ENCODE measurements at places on chromosomes 4 and X.

- DNase-seq, result no peak
Observed at GRCh38 chr4:183399616-183400015, 44.8 kb upstream of the CDKN2AIP start.

DNA sequence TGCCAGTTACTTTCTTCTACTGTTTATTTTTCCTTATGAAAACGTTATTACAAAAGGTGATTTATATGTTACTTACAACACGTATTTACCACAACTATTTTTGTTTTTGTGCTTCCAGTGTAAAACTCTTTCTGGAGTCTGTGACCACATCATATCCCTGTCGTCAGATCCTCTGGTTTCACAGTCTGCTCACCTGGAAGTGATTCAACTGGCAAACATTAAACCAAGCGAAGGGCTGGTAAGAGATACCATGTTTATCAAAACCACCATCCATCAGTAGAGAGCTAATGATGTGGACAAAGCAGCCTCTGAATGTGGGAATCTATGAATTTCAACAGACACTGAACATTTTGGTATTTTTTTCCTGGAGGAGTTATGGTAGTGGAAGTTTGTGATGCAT, 116.1 kb downstream of the CNKSR2 start:
- no peak for DNase-seq

GRCh38 chr4:35526456-35526855, 717.9 kb downstream of the ARAP2 start:
- DNase-seq, result no peak

GRCh38 chr4:54526560-54526959, 131.2 kb upstream of the KIT start:
- DNase-seq, result no peak

DNA sequence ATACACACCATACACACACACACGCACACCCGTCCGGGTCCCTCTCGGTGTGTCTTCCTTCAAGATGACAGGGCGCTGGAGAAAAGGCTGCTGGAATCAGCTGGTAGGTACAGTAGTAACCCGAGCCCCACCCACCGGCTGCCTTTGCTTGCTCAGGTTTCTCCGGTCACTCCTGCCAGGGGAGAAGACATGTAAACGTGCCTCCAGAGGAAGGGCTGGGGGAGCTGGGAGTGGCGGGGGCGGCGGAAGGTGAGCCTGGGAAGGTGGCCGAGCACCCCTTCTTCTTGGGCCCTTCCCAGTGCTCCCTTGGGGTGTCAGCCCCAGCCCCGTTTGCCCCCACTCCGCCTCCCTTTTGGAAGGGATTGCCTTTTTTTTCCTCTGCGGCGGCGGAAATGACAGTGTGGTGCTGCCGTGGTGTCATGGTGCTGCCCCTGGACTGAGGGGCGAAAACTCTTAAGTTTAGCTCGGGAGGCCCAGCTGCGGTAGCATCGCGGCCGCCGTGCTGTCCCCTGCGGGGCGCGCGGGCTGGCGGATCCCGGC, at the start of gene MID2:
Gene MID2 (plus strand): TSS at position 169 of the 540 bp plus-strand sequence. CDS start 561 bp downstream, outside the sequence.
- DNase-seq, result peak; percentile 6
